ENCODE measurements at places on chromosomes 2 and 18. TPM values are rescaled to one million over a fixed set of nuclear protein-coding genes. Genes with fewer than 3 reads are reported as not detected.
A peak's percentile ranks its signal among the peaks of the same experiment; 100 is the strongest.

The SAG gene
- under 0.01 TPM for total RNA-seq

GRCh38 chr2:216031960-216032689 is 18.8 kb upstream of the MREG start:
- DNase-seq: no peak

- DNase-seq: no peak
Observed at GRCh38 chr2:214593727-214594126, 182.9 kb downstream of the VWC2L start.

- no peak for DNase-seq
Observed at GRCh38 chr2:231228223-231228622, 29.8 kb downstream of the ARMC9 start.

DNA sequence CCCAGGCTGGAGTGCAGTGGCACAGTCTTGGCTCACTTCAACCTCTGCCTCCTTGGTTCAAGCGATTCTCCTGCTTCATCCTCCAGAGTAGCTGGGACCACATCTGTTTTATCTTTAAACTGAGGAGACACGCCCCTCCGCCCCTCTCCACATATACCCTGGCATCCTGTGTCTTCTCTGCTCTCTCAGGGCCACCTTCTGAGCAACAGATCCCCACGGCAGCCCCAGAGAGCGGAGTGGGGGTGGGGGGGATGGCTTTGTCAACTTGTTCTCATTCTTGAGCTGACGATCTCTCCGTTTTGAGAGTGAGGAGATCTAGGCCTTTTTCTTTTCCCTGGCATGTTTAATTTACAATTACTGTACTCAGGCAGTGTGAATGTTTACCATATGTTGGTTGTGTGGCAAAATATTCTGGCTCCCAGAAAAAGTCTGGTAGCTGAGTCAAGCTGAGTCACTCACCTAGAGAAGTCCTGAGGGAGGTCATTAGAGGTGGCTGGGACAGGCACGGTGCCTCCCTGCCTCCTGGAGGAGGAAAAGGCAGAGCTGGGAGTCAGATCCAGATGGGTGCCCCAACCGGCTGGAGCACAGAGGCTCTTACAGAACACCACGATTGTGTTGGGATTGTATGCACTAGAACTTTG is 19.5 kb upstream of the ID2 start:
- DNase-seq: no peak

DNA sequence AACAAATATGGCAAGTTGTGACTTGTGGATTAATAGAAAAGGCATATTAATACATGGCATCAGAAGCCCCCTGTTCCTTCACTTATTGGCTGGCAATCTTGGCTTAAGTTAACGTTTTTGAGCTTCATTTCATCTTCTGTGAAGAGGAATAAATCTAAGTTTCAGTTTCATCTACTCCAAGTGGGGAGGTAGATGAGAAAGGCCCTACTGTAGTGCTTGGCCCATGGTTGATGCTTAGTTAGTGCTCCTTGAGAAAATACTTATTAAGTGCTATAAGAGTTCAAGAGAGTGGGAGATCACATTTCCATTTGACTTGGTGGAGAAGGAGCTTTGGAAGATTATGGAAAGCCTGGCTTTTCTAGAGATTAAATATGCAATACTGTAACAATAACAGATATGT is 244.3 kb downstream of the BABAM2 start:
- no peak for DNase-seq

GRCh38 chr2:200130762-200131166 is 175.4 kb downstream of the MAIP1 start:
- DNase-seq: no peak

GRCh38 chr18:79405019-79405780 is 9.5 kb downstream of the NFATC1 start:
- DNase-seq: peak; percentile 19

DNA sequence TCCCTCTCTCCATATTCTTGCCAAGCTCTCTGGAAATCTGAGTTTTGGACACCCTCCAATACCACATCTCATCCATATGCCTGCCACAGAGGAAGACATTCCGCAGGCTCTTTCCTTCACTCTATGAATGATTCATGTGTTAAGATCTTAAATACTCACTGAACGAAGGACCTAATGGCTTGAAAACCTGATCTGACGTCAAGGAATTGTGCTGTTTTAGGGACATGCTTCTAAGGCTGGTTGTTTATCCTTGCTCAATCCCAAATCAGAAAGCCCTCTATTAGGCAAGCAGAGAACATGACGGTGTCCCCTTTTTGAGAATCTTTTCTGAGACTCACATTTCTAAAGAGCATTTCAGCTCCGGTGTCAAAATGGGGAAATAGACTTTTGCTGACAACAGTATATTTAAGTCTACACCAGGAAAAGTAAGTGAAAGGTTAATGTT is 83.7 kb upstream of the GALNT5 start:
- no peak for DNase-seq

DNA sequence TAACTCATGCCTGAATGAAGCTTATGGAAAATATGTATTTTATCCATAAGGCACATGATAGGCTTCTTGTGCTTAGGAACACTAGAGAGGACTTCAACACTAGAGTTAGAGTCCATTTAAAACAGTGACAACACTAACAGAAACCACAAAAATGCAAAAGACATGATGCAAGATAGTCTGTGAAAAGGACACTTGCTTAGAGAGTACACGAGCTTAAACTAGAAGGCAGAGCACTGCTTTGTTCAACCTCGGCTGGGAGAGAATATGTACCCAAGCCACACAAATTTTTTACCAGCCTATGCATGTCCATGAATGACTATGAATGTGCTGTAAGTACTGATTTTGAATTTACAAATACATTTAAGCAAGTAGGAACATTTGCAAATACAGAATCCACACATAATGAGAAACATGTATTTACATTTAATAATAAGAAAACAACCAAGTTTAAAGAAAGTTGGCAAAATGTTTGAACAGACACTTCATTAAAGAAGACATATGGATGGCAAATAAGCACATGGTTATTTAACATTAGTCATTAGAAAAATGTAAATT is 130.6 kb downstream of the SPOPL start:
- DNase-seq: no peak

DNA sequence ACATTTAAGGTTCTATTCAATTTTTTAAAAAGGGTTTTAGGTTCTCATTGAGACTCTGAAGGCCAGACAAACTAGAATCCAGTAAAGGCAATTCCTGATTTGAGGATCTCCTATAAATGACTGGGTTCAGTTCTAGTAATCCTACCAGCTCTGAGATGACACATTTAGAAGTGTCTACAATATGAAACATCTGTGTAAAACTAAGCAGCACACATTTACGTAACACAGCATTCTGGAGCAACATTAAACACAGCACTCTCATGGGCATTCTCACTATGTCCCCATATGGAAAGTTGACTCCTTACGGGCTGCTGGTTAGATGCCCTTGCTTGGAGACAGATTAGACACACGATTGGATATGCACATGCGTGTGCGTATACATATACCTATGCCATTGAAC is 114.4 kb downstream of the ZNF385B start:
- no peak for DNase-seq

DNA sequence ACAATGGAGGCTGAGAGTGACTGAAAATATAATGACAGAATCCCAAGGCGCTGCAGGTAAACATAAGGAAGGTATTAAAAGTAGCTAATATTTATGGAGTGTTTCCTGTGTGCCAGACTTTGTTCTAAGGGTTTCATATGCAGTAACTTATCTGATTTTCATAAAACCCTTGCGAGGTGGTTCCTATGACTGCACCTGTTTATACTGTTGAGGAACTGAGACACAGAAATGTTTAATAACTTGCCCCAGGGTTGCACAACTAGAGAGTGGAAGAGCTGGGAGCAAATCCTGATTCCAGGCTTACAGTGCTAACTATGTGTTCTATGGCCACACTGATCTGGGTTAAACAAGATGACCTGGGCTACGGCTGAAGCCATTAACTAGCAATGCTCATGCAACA is 2.4 kb downstream of the SP110 start:
- no peak for DNase-seq

GRCh38 chr18:58851856-58852255 is 12.8 kb upstream of the ZNF532 start:
- DNase-seq: no peak

DNA sequence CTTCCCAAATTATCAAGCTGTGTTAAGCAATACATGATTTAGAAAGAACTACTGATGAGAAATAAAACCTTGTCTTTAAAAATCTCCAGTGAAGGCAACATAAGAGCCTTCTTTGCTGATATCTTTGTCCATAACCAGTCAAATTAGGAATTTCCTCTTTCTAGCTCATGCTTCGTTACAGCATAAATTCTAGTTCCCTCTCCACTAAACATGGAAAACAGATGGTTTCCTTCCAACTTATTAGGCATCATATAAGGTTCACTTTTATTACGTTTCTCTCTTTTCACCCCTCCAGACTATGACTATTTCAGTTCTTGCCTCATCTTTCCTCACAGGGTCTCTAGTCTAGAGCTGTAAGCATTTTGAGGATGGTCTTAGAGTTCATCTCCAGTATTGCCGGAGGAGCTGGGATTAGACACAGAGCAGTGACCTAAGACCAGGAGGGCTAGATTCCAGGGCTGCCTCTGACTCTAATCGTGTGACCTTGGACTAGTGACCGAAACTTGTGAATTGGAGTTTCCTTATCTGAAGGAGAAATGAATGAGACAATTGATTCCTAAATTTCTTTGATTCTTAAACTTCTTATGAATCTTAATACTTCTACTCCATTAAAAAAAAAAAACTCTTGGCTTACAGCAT is 195.5 kb upstream of the APCDD1 start:
- DNase-seq: no peak

DNA sequence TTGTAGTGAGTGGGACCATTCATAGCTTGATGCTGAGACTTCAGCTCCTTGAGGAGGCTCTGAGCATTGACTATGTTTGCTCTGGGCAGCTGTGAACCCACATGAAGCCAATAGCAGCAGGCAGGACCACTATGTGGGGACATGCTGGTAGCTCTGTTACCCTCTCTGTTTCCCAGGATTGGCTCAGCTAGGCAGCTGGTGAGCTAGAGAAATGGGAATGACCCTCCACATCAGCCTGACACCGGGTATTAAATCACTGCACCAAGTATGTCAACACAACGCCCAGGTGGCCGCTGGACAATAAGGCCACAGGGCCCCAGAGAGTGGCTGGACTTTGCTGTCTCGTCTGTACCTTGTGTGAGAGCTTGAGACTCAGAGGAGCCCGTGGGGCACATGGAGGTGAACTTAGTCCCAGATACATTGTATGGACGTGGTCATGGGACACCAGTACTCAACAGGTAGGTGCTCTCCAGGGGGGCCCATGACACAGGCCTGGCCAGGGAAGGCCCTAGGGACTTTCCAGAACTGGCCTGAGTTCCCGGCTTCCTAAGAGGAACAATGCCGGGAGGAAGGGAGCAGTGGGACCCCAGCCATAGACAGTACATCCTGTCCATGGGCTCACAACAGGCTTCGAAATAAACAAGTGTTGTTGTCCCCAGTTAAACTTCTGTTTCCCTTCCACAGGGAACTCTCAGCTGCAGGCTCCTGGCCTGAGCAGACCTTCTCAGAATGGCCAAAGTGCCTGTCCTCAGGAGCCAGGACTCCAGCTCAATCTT is 35.2 kb downstream of the HS1BP3 start:
- peak; percentile 92 for DNase-seq
